NCI-H2029 treated with DMSO at 0.1 percent for 48 hours (cell line): ENCODE measurements at places on chromosomes 3 and 15.

- DNase-seq, result no peak
Measured at GRCh38 chr3:119500901-119501300, 2.6 kb downstream of the TIMMDC1 start.

- peak; percentile 53 for DNase-seq
Measured at GRCh38 chr15:51077221-51078153, 17.2 kb downstream of the TNFAIP8L3 start.

GRCh38 chr15:67771189-67771800 lies 54.0 kb upstream of the SKOR1 start:
- DNase-seq, result no peak

DNA sequence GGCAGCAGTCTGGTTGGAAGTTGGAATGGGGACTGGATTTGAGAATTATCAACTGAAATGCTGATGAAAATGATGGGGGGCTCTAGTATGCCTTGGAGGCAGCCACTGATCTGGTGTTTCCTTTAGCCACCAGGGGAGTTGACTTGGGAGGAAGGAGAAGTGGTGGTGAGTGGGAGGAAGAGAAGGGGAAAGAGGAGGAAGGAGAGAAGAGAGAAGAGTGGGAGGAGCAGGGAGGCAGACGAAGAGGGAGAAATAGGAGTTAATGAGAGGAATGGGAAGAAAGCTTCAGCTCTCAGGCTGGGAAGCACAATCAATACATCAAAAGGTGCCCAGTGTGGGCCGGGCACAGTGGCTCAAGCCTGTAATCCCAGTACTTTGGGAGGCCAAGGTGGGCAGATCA lies 23.3 kb upstream of the HCN4 start:
- DNase-seq, result no peak

GRCh38 chr3:108099679-108100428 lies 9.0 kb upstream of the CD47 start:
- no peak for DNase-seq

DNA sequence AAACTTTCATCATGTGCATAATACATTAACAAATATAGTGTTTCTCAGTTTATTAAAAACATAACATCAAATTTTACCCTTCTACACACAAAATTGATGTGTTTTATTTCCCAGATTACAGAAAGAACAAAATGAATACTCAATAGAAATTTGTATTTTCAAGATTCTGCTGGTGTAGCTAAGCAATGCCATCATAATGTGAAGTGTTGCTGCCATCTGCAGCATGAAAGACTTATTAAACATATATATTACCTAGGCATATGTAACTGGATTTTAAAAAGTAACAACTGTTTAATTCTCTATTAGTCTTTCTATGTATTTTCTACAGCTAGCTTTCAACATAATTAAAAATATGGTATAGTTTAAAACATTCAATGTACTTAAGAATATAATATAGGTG lies 27.5 kb downstream of the PLSCR5 start:
- DNase-seq, result peak; percentile 11

- no peak for DNase-seq
Measured at GRCh38 chr3:13419505-13420044, 547 bp downstream of the NUP210 start.

DNA sequence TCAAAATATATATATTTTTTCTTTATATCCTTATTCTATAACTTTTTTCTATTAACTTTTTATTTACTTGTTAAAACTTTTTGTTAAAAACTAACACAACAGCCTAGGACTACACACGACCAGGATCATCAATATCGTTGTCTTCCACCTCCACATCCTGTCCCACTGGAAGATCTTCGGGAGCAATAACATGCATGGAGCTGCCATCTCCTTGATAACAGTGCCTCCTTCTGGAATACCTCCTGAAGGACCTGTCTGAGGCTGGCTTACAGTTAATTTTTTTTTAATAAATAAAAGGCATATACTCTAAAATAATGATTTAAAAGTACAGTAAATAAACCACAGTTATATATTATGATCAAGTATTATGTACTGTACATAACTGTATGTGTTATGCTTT lies 58.9 kb downstream of the SFMBT1 start:
- DNase-seq, result no peak

DNA sequence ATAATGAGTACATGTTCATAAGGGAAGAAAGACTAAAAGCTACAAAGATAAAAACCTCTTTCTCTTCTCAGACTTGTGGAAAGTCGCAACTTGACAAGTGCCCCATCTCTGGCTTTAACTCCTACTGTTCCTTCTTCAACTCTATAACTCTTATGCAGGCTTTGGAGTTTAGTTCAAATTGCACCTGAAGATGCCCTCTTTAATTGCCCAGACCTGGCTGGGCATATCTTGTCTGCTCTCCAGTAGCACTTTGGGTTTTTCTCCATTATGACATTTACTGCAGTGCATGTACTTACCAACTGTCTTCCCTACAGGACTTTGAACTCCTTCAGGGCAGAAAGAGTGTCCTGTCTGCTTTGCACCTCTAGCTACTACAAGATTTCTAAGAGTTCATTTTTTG lies 32.4 kb downstream of the DGKG start:
- no peak for DNase-seq

GRCh38 chr15:99361545-99362185 lies 110.4 kb downstream of the LRRC28 start:
- no peak for DNase-seq

- no peak for DNase-seq
Measured at GRCh38 chr3:38084334-38085310, 45.6 kb downstream of the DLEC1 start.

- DNase-seq, result no peak
Measured at GRCh38 chr3:58609990-58610389, 32.8 kb upstream of the FAM107A start.

- no peak for DNase-seq
Measured at GRCh38 chr15:33679061-33679460, 289.2 kb upstream of the CHRM5 start.

- no peak for DNase-seq
Measured at GRCh38 chr3:127441764-127442163, 148.8 kb downstream of the TPRA1 start.

DNA sequence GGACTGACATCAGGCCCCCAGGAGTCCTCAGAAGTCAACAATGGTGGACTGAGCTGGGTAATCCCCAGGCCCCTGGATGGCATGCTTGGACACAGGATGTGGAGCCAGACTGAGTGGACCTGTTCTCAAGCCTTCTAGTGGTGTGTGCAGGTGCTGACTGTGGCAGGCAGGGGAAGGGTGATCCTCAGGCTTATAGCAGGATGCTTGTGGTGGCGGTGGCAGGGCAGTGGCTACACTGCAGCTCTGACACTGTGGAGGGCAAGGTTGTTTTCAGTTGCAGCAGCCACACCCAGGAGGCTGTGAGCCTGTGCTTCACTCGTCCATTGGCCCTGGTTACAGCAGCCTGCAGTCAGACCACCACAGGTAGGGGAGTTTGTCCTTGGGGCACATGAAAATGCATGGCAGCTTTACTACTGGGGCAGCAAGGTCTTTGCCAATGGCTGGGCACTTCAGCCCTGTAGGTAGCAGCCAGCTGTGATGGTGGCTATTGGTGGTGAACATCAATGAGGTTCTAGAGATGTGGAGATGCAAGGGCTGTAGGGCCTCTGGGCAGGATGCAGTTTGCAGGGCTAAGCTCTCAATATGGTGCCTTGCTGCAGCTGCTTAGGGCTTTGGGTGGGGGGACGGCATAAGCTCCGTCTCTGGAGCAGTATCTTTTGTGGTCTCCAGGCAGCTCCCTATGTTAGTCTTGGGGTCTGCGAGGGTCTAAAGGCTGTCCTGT lies 17.5 kb upstream of the MYO5A start:
- DNase-seq, result no peak

DNA sequence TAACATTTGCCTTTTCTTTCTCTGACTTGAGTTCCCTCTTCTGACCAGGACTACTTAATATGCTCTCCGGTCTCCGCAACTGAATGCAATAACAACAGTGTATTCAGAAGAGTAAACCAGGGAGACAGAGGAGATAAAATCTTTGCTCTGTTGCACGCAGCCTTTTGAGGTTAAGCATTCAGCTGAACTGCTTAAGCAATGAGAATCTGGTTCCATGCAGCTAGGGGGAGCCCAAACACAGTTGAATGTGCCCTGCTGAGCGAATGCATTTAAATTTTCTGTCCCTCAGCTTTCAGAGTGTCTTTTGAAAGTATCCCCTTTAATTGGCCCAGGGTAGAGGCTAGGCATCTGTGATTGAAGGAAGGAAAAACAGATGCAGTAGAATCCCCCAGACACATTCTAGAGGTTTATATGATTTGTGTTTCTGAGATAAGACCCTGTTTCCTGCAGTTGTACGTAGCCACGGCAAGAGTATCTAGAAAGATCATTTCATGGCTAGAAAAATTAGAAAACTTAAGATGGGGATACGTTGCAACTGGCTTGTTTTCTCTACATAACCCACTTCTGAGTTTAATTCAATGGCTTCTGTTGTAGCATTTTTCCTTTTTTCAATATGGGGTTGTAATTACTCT lies 309.6 kb downstream of the TUSC7 start:
- no peak for DNase-seq

- no peak for DNase-seq
Measured at GRCh38 chr3:145219355-145220235, 941.4 kb downstream of the PLOD2 start.

DNA sequence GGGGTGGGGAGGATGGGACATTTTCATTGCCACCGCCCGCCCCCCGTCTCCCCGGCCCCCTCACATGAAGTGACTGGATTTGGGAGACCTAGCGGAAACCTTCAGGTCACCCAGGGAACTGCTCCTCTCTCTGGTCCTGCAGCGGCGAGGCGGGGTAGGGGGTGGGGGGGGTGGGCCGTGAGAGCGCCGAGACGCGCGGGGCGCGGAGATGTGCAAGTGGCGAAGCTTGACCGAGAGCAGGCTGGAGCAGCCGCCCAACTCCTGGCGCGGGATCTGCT lies 712 bp upstream of the MME start:
- no peak for DNase-seq

GRCh38 chr3:128281056-128281455 lies 127.8 kb downstream of the EEFSEC start:
- DNase-seq, result no peak

GRCh38 chr15:98939311-98940080 lies 68.1 kb downstream of the PGPEP1L start:
- DNase-seq, result no peak

GRCh38 chr3:140128631-140129030 lies 193.6 kb downstream of the CLSTN2 start:
- no peak for DNase-seq

GRCh38 chr3:62615258-62615849 lies 242.0 kb upstream of the FEZF2 start:
- no peak for DNase-seq

DNA sequence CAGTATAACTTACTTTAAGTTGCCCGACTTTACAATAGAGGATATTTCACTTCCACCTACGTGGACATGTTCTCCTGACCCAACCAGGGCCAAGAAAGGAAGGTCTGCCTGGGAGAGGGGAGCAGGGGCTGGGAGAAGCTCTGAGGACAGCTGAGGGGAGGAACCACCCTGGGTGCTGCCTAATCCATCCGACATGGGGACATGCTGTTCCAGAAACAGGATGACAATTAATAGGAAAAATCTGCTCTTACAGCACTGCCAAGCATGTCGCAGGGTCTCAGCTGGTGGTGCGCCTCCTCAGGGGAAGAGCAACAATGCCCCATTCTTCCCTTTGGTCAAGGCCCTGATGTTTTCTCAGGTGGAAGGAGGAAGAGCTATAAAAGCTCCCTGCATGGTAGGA lies 132.3 kb downstream of the NTRK3 start:
- no peak for DNase-seq

DNA sequence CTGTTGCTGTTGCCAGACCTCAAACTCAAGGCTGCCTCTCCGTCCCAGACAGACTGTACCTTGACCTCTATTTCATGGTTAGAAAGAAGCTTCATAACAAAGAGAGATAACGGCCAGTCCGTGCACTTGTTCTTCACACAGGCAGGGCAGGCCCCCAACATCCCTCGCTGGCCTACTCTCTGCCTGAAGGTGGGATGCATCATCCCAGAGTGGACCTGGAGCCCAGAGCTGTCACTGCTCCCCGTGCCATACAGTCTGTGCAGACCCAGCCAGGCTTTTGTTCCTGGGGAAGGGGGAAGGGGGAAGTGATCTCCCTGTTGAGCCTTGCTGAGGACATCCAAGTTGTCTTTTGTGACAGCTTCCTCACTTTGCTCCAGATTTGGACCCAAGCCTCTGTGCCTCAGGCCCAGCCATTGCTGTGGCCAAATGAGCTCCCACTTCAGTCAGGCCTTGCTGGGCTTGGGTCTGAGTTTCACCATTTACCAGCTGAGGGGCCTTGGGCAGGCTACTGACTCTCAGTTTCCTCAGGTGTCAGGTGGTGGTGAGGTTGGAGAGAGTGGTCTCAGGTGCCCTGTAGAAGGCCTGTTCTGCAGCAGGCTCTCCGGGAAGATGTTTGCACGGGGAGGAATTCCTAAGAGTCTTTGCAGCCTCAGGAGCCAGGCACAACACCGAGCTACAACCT lies 141.6 kb downstream of the DNAJB8 start:
- no peak for DNase-seq

DNA sequence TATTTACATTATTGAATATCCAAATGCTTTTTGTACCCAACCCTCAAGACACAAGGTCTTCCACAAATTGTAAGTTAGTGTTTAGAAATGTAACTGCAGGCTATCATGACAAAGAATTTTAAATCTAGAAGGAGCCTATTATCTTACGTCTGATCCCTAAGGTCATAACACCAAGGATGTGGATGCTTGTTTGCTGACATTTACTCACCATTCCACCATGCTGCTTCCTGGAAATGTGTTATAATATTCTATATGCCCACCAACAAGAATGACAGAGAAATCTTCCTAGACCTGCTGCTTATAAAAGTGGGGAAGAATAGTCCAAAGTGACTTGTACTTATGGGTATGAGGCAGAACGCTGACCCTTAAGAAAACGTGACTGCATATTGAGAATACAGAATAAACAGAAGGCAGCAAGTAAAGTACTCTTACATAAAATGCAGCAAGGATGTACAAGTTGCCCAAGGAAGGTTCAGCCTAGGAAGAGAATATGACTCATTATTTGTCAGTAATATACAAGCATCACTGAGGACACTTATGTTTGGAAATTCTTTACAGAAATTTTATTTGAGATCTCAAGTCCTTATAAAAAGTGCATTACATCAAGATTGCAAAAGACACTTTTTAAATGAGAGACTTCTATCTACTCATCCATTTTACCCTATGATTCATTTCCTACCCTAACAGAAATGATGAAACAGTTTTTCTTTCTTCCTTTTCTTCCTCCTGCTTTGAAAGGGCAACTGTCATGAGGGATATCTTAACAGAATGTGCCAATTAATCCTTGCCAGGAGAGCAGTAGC lies 59.6 kb downstream of the ESYT3 start:
- no peak for DNase-seq

DNA sequence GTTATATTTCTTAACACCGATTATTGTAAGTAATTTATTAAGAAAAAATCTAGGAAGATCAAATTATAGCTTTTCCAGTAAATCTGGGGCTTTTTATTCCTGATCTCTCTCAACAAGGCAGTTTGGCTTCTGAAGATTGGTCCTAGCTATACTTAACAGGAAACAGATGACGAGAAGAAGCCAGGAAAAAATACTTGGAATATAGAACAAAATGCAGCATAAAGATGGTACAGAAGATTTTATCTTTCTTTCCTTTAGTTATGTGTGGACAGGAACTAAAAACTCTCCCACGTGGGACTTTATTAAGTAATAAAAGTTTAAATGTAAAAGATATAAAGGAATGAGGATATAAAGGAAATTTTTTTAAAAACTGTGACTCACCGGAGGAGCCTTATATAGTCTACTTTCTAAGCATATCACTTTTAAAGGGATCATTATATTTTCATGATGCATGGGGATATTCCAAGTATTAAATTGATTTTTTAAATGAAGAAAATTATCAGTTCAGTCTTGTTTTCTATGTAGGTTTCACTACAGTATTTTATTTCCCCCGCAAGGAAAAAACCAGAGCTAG lies 8.2 kb downstream of the B3GNT5 start:
- no peak for DNase-seq
